Fibroblast of villous mesenchyme (primary cell): ENCODE measurements at places on chromosomes 7 and 10.

DNA sequence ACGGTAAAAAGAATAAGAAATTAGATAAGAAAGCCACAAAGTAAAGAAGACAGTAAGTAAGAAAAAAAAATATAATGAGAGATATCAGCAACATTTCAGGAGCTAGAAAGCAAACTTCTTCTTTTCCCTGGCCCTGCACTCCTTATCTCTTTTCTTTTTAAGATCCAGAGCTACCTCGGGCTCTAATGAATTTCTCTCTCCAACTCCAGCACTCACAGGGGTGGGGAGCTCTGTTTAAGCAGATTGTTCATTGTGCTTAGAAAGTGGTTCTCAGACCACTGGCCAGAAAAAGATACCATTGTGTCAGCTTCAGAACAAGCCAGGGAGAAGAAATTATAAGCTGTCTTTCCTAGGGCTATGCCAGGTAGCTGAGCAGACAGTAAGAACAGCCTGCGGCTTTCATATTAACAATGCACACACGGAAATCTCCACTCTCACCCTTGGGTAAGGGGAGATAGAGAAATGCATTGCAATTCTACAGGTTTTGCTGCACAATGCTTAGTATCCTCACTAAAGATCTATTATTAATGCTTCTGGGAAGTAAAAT is 19.3 kb downstream of the OR2F1 start:
- no peak for DNase-seq

GRCh38 chr10:9244864-9245263 is 1190.4 kb downstream of the GATA3 start:
- no peak for DNase-seq

GRCh38 chr7:74709880-74710671 is 52.6 kb downstream of the GTF2I start:
- no peak for DNase-seq

DNA sequence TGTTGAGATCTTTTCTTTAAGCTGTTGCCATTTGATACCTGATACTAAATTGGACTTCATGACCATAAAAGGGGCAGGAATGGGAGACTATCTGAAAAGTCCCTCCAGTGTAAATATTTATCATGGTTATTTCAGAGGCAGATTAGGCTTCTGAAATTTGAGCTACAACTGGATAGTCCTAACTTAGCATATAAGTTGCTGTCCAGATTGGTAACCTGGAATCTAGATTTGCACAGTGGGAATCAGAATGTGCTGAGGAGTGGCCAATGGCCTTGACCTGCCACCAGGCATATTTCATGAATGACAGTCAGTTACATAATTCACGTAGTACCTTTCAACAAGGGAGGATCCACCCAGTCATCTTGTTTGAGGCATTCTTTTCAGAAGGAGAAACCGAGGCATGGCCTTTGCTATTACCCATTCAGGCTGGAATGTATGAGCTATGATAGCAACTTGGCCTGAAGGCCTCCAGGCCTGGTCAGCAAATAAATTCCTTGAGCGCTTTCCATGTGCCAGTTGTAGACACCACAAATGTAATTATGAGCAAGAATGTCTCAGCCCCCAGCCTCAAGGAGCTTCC is 80.0 kb downstream of the EEPD1 start:
- peak; percentile 41 for DNase-seq

DNA sequence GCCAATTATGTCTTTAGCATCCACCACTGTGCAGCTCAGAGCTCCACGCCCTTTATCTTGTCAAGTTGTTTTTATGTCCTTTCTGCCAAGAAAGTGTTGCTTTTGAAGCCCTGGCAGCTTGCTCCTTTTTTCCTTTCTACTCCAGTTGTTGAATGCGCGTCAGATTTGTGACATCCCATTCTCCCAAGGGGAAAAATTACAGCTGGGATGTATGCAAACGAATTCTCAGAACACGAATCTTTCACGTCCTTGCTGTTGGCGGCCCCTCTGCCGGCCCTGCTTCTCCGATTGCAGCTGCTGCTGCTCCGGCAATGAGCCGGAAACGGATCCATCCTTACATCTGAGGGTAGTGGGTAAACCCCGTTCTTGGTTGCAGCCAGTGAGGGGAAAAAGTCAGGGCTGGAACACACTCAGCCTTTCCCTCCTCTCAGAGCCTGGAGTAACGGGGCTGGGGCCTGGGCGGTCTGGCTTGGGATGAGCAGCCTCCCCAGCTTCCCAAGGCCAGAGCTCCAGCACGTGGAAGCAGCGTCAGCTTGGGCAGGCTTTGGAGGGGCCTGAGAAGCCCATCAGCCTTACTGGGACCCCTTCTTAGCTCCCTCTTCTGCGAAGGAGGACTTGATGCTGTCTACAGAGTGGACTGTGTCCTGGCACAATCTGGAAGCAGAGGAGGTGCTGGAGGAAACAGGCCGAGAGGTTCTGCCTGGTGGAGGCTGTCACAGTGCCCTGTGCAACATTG is 79.0 kb upstream of the CHST15 start:
- no peak for DNase-seq

DNA sequence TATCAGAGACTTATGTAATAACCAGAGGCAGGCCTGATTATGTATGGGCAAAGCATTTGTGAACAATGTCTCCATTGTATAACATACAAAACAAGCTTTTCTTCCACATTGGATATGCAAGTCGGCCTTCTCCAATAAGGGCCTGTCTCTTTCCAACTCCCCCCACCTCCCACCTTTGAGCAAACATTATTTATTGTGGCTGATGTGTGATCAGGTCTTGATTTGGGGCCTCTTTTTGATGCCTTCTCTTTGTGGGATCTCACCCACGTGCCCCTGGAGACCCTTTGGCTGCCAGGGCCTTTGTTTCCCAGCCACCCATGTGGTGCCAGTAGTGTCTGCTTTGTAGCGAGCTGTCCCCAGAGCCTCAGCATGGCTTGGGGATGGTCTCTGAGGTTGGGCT is 53.0 kb downstream of the TCF7L2 start:
- DNase-seq, result no peak

DNA sequence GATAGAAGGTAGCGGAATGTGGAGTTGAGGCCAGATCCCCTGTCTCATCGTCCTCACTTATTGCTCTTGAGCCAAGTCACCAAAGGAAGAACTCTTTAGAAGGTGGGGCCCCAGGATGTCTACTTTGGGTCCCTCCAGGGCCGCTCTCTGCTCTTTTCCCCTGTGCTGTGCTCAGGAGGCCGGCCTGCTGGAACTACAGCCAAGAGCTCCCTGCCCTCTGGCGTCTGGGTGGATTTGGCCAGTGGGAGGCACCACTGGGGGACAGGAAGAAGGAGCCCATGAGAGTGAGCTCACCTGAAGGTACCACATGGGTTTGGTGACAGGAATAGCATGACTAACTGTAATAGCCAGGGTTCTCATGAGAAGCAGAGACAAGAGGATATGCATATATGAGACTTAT is 97.7 kb upstream of the FAM180A start:
- DNase-seq, result no peak
